ENCODE measurements at places on chromosomes 4 and X.

GRCh38 chr4:52910115-52910514, 48.0 kb downstream of the RASL11B start:
- DNase-seq: no peak

- no peak for DNase-seq
These were observed 63.1 kb downstream of the RELL1 start for GRCh38 chr4:37623125-37623524.

GRCh38 chr4:80036949-80037685, 35.9 kb downstream of the ANTXR2 start:
- DNase-seq: no peak

- DNase-seq: no peak
These were observed 374.8 kb upstream of the ANXA10 start for GRCh38 chr4:167717495-167717894.

- no peak for DNase-seq
These were observed 49.4 kb upstream of the RASSF6 start for GRCh38 chr4:73669410-73670183.

GRCh38 chr4:95044324-95044837, 286.6 kb downstream of the BMPR1B start:
- DNase-seq: no peak

Data from activated B cell treated with CpG ODN at 0.5 μM for 24 hours (primary cell).